ENCODE measurements at places on chromosomes 7 and 10.

- DNase-seq = no peak
These were observed 3.2 kb downstream of the CYP3A7 start for GRCh38 chr7:99731638-99732374.

- DNase-seq = peak; percentile 96
These were observed 47.7 kb downstream of the LRGUK start for GRCh38 chr7:134174795-134175261.

- DNase-seq = peak; percentile 97
These were observed 8.4 kb downstream of the TCF7L2 start for GRCh38 chr10:112958275-112958995.

DNA sequence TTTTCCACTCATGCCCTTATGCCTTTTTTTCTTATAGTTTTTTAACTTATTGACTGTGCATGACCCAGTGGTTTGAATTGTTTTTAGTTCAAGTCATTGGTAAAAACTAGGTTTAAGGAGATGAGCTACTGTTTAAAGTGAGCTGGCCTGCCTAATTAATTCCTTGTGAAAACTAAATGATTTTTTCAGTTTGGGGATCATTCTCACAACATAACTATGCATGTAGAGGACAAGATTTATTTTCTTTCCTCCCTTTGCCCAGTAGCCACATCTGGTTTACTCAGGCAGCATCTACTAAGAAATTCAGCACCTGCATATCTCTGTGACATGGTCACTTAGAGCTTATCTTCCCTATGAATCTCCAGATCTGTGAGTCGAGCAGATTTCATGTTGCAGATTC lies 1.7 kb downstream of the ADO start:
- DNase-seq = peak; percentile 30

GRCh38 chr10:71754562-71754961 lies 18.8 kb downstream of the VSIR start:
- no peak for DNase-seq

DNA sequence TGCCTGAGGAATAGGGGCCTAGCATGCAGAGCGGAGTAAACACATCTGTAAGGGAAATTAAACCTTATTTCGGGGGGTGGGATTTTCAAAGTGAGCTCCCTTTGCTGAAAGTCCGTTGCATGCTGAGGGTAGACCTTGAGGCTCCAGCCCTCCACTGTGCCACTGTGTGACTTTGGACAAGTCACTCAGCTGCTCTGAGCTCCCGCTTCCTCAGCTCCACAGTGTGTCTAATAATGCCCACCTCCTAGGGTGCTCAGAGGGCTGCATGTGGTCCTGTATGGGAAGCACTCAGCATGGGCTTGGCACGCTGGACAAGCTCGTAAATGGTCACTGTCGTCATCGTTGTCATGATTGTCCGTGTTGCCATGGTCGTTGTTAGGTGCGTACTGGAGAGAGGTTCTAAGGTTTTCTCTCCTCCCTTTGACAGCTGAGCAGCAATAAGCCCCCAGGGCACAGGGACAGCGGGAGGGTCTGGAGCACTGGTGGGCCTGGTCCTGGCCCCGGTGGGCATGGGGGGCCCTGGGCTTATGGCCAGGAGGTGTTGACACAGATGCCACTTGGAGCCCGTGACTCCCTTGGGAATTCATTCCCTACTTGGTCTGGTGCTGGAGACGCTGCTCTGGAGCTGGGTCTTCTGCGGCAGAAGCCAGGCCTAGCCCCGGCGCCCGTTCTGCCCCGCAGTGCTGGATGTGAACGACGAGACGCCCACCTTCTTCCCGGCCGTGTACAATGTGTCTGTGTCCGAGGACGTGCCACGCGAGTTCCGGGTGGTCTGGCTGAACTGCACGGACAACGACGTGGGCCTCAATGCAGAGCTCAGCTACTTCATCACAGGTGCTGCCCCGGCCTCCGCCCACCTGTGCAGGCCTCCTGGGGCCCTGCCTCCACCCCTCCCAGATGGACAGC lies 13.1 kb downstream of the C10orf105 start:
- no peak for DNase-seq

DNA sequence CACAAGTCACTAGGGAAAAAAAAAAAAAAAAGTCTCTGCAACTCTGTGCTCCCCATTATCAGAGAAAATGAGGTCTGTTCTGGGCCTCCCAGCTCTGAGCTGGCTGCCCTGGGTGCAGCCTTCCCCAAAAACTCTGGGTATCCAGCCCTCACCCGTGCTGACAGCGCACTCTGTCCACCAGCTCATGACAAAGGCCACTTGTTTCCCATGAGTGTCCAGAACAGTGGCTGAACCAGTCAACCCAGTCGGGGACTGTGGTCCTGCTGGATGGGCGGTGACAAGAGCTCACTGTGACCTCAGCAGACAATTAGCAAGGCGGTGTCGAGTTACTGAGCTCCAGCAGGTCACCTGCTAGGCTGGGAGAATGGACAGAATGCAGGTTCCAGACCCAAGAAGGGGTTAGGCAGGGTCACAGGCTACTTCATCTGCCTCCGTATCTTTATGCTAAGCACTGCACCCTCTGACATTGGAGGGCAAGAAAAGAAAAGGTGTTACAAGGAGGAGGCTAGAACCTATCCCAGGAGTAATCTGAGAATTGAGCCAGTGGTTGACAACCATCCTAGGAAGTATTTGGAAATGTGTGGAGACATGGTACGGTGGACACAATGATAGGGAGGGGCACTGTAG lies 37.2 kb downstream of the DLG5 start:
- DNase-seq = no peak

DNA sequence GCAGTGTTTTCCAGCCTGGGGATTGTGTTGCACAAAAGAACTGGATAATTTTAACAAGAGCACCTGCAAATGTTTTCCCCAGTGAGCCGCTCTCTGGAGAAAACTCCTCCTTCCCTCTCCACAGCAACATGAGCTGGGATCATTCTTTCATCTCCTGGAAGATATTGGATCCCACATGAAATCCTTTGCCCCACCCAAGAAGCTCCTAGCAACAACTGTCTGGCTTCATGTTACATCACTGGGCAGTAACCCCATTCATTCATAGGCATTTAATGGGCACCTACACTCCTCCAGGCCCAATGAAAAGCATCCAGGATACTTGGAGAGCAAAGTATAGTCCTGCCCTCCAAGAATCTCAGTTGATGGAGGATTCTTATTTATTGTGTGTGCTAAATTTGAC lies 27.2 kb downstream of the LSM5 start:
- DNase-seq = no peak

GRCh38 chr10:64430690-64431323 lies 909.6 kb downstream of the REEP3 start:
- DNase-seq = peak; percentile 11

- DNase-seq = no peak
These were observed 47.8 kb downstream of the BZW2 start for GRCh38 chr7:16693601-16694318.

DNA sequence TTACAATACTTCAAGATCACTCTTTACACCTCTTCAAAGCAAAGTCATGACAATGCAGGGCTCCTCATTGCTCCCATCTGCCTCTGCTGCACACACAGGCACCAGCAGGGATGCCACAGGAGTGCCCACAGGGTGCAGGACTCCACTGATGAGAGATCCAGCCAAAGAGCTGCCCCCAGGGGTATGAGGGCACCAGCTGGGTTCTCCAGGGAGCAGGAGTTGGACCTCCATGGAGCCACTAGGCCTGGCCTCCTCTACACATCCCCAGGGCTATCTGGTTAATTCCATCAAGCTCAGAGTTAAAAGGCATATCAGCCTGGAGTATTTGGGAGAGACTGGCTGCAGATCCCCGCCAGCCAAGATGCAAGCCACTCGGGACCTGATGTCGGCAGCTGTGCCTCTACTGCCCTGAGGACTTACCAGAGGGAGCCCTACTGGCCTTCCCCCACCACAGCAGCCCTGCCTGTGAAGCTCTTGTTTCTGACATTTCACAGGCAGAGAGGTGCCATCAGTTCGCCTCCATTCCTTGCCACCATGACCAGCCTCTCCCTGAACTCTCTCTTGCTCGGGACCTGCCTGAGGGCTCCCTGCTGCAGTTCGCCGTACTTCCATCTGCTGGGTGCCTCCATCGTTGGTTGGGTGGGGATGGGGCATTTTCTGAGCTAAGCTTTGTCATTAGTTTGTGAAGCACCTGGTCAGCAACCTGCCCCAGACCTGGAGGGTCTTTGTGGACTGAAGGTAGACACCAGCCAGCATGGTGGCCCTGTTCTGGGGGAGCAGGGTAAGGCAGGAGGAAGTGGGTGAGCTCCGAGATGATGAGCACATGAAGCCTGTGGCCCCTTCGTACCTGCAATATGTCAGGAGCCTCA lies 12.5 kb upstream of the TRIM8 start:
- DNase-seq = no peak

- DNase-seq = peak; percentile 76
These were observed 430.8 kb downstream of the PLXNA4 start for GRCh38 chr7:132145466-132145865.

DNA sequence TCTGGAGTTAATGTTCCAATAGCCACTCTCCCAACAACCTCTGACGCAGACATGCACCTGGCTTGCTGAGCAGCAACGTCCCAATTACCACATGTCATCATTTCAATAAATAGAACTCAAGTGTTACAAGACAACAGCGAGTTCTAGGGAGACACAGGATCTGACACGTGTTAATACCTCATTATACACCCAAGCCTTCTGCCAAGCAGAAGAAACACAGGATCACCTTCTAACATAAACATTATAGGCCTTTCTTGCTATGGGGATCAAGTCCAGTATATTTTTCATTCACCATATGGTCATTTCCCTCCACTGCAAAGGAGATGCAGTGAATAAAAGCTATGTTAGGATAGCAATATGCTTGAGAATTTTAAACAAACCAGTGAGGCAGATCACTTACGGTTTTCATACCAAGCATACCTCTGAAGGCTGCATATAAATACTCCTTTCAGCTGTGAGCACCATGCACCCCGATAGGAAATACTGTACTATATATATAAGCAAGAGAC lies 74.2 kb downstream of the JAZF1 start:
- DNase-seq = peak; percentile 78

DNA sequence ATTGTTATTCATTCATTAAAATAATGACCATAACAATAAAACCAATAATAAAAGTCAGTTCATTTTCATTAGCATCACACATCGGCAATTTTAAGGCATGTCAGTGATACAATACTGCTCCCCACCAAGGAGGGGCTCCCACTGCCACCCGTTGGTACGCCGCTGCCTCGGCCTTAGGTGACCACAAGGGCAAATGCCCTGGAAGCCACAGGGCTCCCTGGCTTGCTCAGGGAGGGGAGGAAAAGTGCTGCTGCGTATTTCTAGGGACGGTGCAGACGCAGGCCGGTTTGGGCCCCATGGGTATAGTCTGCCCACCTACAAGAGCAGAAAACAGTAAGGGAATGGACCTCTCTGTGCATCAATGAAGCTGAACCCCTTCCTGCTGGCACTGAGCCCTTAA lies 85.1 kb downstream of the SLIT1 start:
- DNase-seq = no peak

DNA sequence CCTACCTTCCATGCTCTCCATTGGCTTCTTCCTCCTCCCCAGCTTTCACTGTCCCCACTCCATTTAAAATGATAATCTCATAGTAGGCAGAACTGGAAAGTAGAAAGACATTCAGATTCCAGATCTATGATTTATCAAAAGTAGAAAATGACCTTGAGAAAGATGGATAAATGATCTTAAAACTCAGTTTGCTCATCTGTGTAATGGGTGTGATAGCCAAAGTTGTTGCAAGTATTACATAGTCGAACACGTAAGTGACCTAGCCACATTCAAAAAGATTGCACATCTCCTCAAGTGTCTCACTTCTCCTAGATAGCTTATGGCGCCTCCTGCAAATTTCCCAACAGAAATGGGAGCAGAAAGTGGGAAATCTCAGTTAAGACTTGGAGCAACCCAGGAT lies 89.8 kb upstream of the FGL2 start:
- DNase-seq = no peak

GRCh38 chr10:97012470-97012869 lies 173.3 kb downstream of the SLIT1 start:
- no peak for DNase-seq

DNA sequence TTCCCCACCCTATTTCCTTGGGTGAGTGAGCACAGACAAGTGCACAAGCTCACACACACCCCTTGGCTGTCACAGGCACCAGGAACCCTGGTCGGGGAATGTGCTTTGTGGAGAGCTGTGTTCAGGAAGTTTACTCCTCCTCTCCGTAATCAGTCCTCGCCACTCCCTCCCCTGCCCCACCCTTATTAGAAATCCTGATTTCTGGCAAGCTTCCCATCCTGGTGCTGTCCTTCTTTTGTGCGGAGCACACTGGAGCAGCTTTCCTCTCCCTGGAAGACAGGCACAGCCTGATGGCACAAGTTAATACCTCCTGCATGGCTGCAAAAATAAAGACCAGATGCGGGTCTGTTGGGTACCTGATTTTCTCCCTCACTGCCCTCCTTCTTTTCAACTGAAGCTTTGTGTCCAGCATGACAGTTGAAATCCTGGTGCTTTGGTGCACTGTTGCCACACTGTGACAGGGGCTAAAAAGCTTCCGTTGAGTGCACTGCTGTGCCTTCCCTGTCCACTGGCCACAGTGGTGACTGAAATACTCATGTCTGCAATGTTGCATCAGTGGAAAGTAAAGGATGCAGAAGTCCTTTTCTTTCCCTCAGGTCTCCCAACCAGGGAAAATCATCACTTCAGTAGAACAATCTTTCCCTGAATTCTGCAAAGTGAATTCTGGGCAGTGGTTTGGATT lies 55.0 kb downstream of the LRRC4 start:
- DNase-seq = no peak

- no peak for DNase-seq
These were observed 83.6 kb downstream of the ICA1 start for GRCh38 chr7:8178353-8178752.

- DNase-seq = no peak
These were observed 16.9 kb downstream of the GFRA1 start for GRCh38 chr10:116255886-116256751.

- DNase-seq = no peak
These were observed 26.1 kb upstream of the VCL start for GRCh38 chr10:73971636-73972354.

DNA sequence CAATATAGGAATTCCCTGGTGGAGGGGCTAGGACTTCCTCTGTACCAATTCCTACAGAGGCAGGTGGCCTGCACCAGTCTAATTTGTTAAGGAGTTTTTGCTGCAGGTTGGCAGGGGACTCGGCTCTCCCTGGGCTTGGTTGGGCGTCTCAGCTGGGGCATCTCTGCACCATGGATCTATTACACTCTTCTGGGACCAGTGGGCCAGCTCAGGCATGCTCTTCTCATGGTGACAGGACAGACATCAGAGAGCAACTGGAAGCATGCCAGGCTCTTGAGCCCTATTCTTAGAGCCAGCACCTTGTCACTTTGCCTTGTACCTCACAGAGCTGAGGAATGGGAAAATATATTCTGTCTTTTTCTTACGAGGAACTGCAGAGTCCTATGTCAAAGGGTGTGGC lies 74.6 kb downstream of the SH2D4B start:
- no peak for DNase-seq

Data from fibroblast of mammary gland (primary cell).